ENCODE measurements at places on chromosomes 2 and 18.

GRCh38 chr2:101580528-101580927 lies 105.6 kb upstream of the RFX8 start:
- no peak for DNase-seq

DNA sequence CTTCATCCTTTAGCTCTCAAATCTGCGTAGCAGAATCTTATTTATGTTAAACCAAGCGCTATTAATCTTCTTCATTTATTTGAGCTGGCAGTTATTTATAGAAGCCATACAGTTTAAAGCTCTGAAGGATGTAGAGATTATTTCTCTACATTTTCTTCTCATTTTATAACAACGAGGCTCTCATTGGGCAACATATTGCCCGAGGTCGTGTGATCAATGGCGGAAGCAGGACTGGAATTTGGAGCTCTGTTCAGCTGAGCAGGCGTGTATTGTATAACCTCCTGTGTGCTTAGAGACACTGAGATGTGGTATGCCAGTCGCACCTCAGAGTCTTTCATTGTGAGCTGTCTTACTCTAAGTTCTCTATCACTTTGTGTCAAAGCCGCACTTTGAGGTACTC lies 17.5 kb upstream of the DRC1 start:
- DNase-seq: no peak

DNA sequence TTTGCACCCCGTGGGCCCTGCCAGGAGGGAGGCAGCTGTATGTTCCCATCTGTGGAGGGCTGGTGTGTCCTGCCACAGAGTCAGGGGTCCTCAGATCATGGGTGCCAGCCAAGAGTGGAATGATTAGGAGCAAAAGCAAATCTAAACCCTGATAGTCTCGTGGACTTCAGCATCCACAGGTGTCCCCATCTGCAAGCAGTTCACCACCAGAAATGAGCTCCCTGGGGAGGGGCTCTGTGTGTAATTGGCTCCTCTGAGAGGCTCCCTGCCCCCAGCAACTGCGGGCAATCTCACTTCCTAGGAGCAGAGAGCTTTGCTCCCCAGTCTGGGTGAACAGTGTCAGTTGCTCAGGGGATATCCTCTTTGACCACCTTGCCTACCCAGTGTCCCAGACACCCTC lies 78.1 kb downstream of the HNRNPLL start:
- no peak for DNase-seq

GRCh38 chr18:30971338-30971956 lies 71.1 kb downstream of the DSC3 start:
- DNase-seq: no peak

- DNase-seq: no peak
Observed at GRCh38 chr18:48348739-48349138, 60.4 kb downstream of the ZBTB7C start.

DNA sequence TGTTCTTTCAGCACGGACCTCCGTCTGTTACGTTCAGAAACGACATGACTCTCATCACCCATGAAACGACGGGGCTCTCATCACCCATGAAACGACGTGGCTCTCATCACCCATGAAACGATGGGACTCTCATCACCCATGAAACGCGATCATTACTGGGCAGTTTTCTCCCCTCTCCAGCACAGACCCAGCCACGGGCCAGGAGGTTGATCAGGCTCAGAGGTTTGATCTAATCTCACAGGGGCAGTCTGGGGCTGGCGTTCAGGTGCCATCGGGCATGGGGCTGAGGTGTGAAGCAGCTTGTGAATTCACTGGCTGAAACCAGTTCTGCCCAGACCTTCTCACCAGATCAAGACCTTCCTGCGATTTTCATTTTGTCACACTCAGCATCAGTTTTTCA lies 296.4 kb downstream of the NDUFA10 start:
- no peak for DNase-seq

- no peak for DNase-seq
Observed at GRCh38 chr2:6835467-6835866, 30.2 kb downstream of the CMPK2 start.

GRCh38 chr2:157830266-157830665 lies 45.9 kb downstream of the ACVR1 start:
- no peak for DNase-seq

- DNase-seq: no peak
Observed at GRCh38 chr2:148515120-148515519, 129.4 kb upstream of the EPC2 start.

DNA sequence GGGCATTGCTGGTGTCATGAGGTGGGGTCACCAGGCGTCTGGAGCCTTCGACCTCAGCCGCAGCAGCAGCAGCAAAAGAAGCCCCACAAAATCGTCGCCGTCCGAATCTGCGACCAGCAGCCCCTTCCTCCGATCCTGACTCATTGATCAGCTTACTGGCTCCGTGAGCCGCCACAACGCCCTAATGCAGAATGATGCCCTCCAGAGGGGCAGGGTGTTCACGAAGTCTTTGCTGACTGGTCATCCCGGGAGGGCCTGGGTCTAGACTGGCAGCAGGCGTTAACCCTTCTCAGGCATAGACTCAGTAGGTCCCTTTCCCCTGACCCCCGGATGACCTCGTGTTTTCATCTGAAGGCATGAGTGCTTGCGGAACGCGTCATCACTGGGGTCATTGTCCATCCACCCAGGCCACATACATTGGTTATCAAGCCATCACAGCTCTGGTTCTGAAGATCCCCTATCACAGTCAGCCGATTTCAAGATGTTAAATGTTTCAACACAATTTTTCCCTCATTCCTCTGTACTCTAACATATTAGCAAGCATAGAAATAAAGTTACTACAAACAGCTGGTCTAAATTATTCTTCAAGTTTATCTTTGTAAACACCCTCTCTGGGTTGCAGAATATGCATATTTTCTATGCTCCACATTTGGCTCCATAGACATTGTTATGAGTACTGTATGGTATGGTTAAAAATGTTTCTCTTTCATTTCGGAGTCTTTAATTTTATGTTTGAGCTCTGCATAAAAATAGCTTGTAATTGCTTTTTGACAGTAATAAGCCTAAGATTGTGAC lies 83.3 kb upstream of the SALL3 start:
- no peak for DNase-seq

DNA sequence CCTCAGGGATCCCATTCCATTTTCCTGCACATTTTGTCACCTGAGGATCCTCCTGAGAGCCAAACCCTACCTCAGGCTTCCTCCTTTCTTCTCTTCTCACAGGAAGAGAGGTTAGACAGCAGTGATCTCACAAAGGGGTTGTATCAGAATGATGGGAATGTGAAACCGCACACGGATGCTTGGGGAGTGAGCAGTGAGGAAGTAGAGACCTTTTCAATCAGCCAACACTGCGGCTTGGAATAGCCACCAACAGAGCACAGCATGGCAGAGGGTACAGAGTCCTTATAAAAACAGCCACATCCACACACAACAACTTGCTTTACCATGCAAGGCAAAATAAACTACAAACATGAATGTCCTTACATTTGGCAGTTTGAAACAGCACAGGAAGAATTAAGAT lies 8.7 kb downstream of the TMEM182 start:
- no peak for DNase-seq

All from activated T-cell treated with anti-CD3 and anti-CD28 coated beads for 24 hours (primary cell).